ENCODE measurements at places on chromosomes 2 and 18. TPM values are rescaled to one million over a fixed set of nuclear protein-coding genes. Genes with fewer than 3 reads are reported as not detected.

Gene AQP12A
- not detected for total RNA-seq

Gene MAP3K19
- total RNA-seq: 0.78 TPM

Gene RUFY4
- 0.78 TPM for total RNA-seq

Gene SIGLEC15
- total RNA-seq: not detected

Gene TSHZ1
- total RNA-seq: 4.1 TPM

Gene RRM2
- total RNA-seq: 4.8 TPM

Gene SLC5A7
- 0.94 TPM for total RNA-seq

Gene ALPG
- not detected for total RNA-seq

Gene ZSWIM2
- 1.2 TPM for total RNA-seq

Gene REG1B
- total RNA-seq: not detected

Gene KATNAL2
- total RNA-seq: 2.0 TPM

Gene BBS5
- total RNA-seq: 20.0 TPM

Gene CLEC4F
- total RNA-seq: not detected

Gene ANKRD30B
- 0.16 TPM for total RNA-seq

Gene NCKAP5
- total RNA-seq: 14.0 TPM

Gene MEP1B
- total RNA-seq: 0.78 TPM

Gene FAM161A
- total RNA-seq: 30.3 TPM

Gene FOXI3
- total RNA-seq: 0.47 TPM

Gene ALK
- total RNA-seq: 0.78 TPM

Gene ST6GAL2
- total RNA-seq: 148 TPM

Gene ALPI
- not detected for total RNA-seq

Gene ABHD1
- total RNA-seq: 0.31 TPM

Gene USP14
- total RNA-seq: 29.5 TPM

Gene IL36RN
- total RNA-seq: not detected

Gene MOCOS
- 0.16 TPM for total RNA-seq

Gene PRADC1
- 5.9 TPM for total RNA-seq

Gene CLIP4
- 51.5 TPM for total RNA-seq

Gene PROM2
- total RNA-seq: 1.2 TPM

Gene OTX1
- total RNA-seq: 2.5 TPM
